Bone marrow (tissue), 2 donors: ENCODE measurements at places on chromosomes 7 and 10.

DNA sequence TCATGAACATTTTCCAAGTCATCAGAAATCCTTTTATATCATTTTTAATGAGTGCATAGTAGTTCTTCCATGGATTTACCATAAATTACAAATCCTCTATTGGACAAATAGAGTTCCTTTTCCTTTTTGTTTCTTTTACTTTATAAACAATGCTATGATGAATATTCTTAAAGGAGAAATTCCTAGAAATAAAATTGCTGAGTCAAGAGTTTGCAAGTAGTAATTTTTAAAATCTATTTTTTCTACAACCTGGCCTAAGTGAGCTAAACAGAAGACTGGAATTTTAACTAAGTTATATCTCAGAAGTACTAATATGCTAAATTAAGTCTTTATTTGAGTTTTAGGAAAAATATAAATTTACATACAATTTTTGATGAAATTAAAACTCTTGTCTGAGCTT, 38.8 kb downstream of the PLEKHA1 start:
- no peak for DNase-seq

GRCh38 chr7:25399000-25399750, 170.9 kb upstream of the NPVF start:
- no peak for DNase-seq

GRCh38 chr10:78742730-78743615, 325.8 kb upstream of the ZMIZ1 start:
- peak; percentile 86 for DNase-seq

DNA sequence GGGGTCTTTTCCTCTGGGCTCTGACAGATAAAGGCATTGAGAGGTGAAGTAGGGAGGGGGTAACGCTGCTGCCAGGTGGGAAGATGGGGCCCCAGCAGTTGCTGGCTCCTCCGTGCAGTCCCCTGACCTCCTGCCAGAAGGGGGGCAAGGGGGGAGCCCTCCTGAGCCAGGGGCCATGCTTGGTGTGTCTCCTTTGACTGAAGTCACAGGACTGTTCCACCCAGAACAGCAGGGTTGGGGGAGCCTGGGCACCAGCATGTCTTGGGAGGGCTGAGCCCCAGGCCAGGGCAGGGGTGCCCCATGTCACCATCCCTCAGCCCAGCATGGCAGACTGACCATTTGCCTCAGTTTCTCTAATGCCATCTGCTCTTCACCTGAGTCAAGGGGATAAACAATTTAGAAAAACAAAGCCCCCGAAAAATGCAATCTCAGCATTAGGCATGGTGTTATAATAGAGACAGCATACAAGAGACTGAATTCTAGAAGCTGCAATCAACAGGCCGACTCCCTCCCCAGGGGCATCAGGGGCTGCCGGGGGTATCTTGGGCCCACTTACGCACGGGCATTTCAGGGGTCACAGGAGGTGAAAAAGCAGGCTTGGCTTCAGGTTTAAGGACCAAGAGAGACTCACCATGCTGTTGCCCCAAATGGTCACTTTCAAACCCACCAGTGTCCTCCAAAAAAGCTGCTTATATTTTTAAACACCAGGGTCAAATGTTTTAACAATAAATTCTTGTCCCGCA, 108.6 kb upstream of the GPR26 start:
- no peak for DNase-seq

DNA sequence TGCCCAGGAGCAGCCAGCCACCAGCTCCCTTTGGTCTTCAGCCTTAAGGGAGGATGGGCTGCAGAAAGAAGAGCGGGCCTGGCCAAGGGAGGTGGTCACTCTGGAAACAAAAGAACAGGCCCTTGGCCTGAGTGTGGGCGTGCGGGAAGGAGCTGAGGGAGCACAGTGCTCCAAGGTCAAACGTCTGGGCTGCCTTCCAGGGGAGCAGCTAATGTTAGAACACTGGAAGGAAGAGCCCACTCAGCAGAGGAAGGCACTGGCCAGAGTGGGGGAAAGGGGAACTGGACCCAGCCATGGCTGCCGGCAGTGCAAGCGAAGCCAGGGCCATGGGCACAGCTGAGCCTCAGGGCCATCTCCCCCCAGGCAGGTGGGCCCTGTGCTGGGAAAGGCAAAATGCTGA, 42.7 kb downstream of the FAM53B start:
- no peak for DNase-seq

DNA sequence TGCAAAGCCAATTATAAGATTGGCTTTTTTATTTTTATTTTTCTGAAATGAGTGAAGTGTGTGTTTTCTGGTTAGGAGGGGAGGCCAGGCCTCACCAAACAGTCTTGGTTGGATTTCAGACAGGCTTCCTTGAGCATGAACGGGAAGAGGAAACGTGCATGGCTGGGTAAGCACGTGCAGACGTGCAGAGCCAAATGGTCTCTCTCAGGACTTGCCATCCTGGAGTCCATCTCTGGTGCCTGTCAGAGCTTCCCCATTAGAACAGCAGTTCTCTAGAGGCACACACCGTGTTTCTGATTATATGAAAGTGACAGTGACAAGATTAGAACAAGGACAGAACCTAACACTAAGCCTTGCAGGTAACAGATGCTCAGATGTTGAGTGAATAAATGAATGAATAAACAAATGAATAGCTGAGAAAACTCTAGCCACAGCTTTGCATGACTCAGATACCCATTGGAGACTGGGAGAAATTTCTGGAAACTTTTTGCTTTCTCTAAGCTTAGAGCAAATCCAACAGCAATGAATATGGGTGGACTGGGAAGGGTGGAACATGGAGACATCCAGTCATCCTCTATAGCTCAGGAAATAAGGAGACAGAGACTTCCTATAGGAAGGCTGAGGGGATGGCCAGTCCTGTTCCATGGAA, 11.8 kb upstream of the CALD1 start:
- no peak for DNase-seq
